ENCODE measurements at places on chromosomes 4 and X. TPM values are rescaled to one million over a fixed set of nuclear protein-coding genes. Genes with fewer than 3 reads are reported as not detected.

Gene RAB41
- polyA plus RNA-seq = not detected

Gene SMR3B
- not detected for polyA plus RNA-seq

Gene TAPT1
- polyA plus RNA-seq = 9.7 TPM

Gene NSUN7
- 0.10 TPM for polyA plus RNA-seq

Gene APLN
- 1.1 TPM for polyA plus RNA-seq

Gene FSTL5
- not detected for polyA plus RNA-seq

Gene HSD17B13
- not detected for polyA plus RNA-seq

Gene RNF212
- polyA plus RNA-seq = 6.0 TPM

All from GM23248 (cell line).